Sciatic nerve (tissue), 2 donors: ENCODE measurements at places on chromosomes 7 and 10. TPM values are rescaled to one million over a fixed set of nuclear protein-coding genes. Genes with fewer than 3 reads are reported as not detected.

DNA sequence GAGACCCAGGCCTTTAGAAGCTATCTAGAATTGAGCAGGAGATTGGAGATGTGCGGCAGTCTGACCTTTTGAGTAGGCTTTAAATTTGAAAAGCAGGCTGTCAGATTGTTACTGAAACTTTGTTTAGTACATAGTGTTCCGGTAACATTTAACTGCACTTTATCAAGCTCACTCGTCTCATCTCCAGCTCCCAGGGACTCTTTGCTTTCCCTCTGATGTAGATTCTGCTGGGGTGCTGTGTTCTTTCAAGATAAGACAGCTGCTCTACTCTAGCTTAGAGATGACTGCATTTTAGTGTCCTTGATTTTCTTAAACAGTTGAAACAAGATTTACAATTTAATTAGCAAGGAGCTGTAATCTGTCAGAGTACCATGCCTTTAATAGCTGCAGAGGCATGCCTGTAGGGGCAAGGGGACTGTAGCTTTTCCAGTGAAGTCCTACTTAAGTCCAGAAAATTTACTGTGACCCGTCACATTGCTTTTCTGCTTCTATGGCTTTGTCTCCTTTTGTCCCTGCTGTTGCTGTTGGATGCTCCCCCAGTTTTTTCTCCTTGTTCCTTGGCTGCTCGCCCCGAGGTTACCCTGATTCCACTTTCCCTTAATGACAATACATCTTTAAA lies 56.4 kb upstream of the MTPN start:
- no peak for DNase-seq

The CCL24 gene
- 0.67 TPM for total RNA-seq

The UTF1 gene
- total RNA-seq, result not detected

DNA sequence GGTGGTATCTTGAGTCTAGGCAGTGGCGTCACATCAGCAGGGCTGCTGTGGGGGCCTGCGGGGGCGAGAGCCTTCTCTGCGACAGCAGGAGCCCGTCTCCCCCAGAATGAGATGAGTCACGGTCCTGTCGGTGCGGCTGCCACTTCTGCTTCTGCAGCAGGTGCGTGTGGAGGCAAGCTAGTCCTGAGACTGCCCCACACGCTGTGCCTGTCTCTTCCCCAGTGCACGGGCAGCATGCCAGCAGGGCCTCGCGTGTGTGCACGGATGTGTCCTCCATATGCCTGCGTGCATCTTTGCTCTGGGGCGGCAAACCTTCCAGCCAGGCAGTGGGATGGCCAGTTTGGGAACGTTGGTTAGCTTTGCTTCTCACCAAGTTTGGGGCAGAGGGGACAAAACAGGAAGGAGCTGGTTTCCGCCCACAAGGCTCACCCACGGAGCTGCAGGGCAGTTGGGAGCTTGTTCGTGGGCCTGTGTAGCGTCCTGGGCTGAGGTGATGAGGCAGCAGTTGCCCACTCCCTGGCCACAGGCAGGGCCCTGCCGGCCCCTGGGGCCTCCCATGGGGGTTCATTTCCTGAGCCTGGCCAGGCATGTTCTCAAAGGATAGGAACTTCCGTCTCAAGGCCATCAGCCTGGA lies 60.8 kb upstream of the PPIF start:
- peak; percentile 84 for DNase-seq

DNA sequence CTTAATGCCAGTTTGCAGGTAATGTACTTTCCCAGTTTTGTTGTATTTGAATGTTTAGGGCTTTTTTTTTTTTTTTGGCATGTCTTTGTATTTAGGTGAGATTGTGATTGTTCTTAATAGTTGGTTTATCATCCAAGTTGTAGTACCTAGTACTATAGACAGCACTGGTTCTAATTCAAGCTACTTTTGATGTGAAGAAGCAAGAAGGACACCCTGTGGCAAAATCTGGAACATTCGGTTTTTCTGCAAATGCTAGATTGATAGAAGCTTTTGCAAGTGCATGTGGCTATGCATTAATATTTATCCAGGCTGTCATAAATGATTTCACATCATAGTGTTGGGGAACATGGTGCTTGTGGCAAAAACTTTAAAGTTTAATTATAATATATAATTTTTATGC lies 248.9 kb downstream of the FOXP2 start:
- DNase-seq, result no peak

- no peak for DNase-seq
Observed at GRCh38 chr10:112755446-112756234, 194.4 kb upstream of the TCF7L2 start.

The HHEX gene
- 15.3 TPM for total RNA-seq

GRCh38 chr7:13872709-13873108 lies 116.8 kb downstream of the ETV1 start:
- DNase-seq, result no peak

GRCh38 chr10:18719811-18720210 lies 60.6 kb downstream of the ARL5B start:
- no peak for DNase-seq

DNA sequence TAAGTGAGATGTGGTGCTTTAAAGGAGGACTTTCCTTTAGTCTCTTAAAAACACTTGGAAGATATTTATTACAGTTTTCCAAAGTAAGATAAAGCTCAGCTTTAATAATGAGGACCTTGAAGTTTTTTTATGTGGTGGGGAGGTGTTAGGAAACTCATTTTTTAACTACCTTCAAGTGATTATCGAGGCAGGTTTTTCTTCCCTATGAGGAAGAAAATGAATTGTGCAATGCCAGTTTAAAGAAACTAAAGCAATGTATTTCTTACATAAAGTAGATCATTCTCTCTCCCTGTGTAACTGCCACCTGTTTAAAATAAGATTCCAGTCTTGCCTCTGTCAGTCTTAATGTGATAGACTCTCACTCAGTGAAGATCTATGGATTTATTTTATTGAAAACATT lies 27.9 kb downstream of the ZEB1 start:
- no peak for DNase-seq

The PNLIPRP2 gene
- total RNA-seq, result 1.6 TPM

DNA sequence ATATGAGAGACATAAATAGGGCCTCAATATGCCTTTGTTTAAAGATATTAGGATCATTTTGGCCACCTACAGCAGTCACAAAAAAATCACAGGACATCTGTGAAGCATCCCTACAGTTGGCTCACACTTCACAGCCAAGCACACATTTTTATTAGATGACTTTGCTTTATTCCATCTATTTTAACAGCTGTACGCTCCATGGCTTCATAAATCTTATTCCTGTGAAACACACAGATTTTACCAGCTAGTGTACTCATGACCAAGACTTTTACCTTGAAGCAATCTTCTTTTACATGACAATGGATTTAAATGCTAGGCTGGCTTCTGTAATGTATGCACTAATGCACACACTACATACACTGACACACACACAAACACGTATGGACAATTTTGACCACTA lies 254.8 kb upstream of the PITRM1 start:
- DNase-seq, result no peak

The XPNPEP1 gene
- 60.6 TPM for total RNA-seq

- DNase-seq, result no peak
Observed at GRCh38 chr7:47580811-47581331, 1.0 kb downstream of the TNS3 start.

DNA sequence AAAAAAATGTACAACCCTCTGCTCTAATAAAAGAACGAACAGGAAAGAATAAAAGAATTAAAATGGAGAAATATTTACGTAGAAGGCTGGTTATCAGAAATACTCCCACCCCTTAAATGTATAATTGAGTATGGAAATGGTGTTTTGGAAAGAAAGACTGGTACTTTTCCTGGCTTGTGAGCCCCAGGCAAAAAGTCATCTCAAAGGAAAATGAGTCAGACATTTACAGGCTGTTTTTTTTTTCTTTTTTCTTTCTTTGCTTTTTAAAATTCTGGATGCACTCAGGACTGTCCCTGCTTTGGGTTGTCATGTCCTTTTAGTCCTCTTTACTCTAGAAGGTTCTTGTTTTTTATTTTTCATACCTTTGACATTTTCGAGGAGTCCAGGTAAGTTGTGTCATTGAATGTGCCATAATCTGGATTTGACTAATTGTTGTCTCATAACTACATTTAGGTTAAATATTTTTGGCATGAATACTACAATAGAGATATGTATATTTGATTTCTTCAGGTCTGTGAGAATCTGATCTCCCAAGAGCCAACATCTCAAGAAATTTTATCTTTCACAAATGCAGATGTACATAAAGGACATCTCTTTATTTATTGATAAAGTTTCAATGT lies 313.0 kb upstream of the GLI3 start:
- DNase-seq, result no peak

The ZKSCAN1 gene
- total RNA-seq, result 96.9 TPM

GRCh38 chr10:34884272-34884952 lies 69.3 kb upstream of the PARD3 start:
- no peak for DNase-seq

GRCh38 chr10:114854906-114855305 lies 33.3 kb downstream of the FHIP2A start:
- no peak for DNase-seq

The CDHR3 gene
- total RNA-seq, result 8.2 TPM

- no peak for DNase-seq
Observed at GRCh38 chr10:76558996-76559891, 1078.4 kb downstream of the KCNMA1 start.

The FAM241B gene
- total RNA-seq, result 6.1 TPM

DNA sequence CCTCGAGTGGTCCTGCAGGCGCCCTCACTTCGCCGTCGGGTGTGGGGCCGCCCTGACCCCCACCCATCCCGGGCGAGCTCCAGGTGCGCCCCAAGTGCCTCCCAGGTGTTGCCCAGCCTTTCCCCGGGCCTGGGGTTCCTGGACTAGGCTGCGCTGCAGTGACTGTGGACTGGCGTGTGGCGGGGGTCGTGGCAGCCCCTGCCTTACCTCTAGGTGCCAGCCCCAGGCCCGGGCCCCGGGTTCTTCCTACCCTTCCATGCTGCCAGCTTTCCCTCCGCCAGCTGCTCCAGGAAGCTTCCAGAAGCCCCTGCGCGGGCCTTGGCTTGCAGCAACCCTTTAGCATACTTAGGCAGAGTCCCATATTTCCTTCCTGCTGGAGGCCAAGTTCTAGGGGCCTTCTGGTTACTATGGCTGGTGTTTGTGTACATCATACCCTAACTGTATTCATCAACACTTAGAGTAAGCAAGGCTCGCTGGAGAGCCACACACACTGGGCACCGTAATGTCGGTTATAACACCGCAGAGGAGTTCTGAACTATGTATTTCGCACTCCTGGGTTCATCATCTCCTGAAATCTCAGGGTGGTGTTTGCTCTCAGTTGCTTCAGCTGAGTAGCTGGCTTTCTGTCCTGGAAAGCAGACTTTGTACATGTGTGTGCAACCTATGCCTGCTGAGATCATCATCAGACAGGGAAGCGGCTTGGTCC lies 471 bp downstream of the MGMT start:
- no peak for DNase-seq

- DNase-seq, result no peak
Observed at GRCh38 chr10:65201491-65201890, 1680.3 kb downstream of the REEP3 start.

GRCh38 chr7:45978010-45978681 lies 57.1 kb upstream of the IGFBP3 start:
- no peak for DNase-seq

GRCh38 chr7:90771281-90771680 lies 175.2 kb downstream of the CDK14 start:
- DNase-seq, result no peak

GRCh38 chr10:123666318-123667236 lies at the start of gene GPR26:
TSS of gene GPR26 (plus strand) at chr10:123666355. CDS start at chr10:123666408, 53 bp downstream.
- no peak for DNase-seq

The NAT16 gene
- total RNA-seq, result not detected

The PSPH gene
- 11.5 TPM for total RNA-seq

- DNase-seq, result no peak
Observed at GRCh38 chr10:13961097-13961496, 369.6 kb downstream of the FRMD4A start.

DNA sequence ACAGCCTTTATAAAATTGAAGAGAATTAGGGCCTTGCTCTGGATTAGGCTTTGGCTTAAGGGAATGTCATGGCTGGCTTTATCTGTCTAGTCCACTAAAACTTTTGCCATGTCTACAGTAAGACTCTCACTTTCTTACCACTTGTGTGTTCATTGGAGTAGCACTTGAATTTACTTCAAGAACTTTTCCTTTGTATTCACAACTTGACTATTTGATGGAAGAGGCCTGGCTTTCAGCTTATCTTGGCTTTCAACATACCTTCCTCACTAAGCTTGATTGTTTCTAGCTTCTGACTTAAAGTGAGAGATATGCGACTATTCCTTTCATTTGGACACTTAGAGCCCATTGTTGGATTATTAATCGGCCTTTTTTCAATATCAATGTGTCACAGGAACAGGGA lies 96.1 kb downstream of the TPST1 start:
- DNase-seq, result no peak

- no peak for DNase-seq
Observed at GRCh38 chr7:15439853-15440252, 122.0 kb downstream of the AGMO start.

The ASB10 gene
- not detected for total RNA-seq

GRCh38 chr7:127978421-127978820 lies 52.8 kb downstream of the LRRC4 start:
- DNase-seq, result no peak

DNA sequence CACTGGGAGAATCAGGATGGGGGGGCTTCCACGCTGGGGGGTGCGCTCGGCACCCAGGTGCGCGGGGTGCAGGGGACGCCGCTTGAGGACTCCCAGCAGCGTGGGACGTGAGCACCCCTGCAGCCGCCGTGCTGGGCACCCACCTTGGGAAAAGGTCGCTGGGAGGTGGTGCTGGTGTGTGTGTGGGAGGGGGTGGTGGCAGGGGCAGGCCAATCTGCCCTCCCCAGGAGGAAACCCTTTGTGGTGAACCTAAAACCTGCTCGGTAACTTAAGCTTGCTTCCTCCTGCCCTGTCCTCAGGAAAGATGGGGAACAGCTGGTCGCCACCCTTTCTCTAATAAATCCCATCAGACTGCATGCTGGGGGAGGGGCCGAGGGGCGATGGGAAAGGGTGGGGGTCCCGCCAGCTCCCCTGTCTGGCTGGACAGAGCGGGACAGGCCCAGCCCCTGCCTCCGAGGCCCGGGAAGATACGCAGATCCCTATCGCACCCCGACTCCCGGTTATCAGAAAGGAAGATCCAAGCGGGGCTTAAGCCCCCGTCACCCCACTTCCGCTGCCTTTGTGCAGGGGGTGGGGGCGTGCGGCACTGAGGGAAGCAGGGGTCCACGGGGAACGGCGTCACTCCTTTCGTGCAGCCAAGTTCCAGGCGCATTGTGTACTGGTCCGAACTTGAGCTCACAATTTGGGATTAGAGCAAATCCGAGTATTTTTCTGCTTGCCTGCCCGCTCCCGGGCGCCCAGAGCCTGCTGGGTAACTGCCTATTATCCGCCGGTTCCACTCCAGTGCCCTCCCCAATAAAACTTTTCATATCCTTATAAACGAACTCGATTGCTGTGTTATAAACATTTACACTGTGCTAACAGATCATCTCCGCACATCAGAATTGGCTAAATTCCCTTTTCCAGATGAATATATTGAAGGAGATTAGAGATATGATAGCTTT lies 64.6 kb downstream of the UNCX start:
- no peak for DNase-seq

DNA sequence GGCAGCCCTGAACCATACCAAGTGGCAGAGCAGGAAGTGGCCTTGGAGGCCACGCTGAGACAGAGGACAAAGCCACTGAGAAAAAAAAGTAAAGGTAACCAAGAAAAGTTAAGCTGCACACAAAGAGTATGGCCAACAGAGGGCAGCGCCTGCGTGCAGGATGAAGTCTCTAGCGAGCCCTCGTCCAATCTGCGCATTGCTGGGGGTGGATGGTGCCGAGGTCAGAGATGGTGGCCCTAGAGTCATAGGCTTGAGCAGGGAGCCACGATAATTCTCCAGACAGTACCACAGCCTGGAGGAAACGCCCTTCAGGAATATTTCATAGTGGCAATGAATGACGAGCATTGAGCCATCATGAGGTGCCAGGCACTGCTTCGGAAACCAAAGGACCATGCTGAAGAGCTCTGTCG lies 9.7 kb downstream of the ATP6V0E2 start:
- peak; percentile 81 for DNase-seq
